Epithelial cell of esophagus (primary cell): ENCODE measurements at places on chromosomes 6 and 20.
A peak's percentile ranks its signal among the peaks of the same experiment; 100 is the strongest.

DNA sequence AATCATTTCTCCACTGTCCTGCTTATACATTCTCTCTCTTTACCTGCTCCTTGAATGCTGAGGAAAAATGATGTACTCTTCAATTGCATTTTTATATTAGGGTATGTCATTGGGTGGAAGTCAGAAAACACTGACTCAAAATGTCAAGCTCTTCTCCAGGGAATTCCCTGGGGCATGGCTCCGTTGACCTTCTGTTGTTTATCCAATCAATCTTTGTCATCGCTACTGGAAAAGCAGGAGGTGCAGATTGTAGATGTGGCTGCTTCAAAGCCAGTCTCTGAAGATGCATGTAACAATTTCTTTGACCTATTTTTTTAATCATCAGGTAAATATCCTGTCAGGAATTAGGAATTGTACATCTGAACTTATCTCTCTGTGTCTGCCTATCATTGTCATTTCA, 63.9 kb upstream of the TENT5A start:
- DNase-seq: no peak

DNA sequence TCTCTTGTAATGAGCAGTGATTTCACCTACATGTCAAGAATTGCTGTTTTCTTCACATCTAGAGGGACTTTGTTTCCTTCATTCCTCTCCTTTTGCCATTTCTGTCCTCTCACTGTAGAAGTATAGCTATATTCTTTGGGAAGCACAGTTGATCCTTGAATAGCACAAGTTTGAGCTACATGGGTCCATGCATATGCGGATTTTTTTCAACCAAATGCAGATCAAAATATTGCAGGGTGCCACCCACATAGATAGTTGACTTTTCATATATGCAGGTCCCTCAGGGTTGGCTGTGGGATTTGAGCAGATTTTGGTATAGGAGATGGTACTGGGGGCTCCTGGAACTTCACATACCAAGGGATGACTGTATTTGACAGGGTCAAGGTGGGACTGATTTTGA, 41.1 kb downstream of the BLTP3A start:
- DNase-seq: no peak

DNA sequence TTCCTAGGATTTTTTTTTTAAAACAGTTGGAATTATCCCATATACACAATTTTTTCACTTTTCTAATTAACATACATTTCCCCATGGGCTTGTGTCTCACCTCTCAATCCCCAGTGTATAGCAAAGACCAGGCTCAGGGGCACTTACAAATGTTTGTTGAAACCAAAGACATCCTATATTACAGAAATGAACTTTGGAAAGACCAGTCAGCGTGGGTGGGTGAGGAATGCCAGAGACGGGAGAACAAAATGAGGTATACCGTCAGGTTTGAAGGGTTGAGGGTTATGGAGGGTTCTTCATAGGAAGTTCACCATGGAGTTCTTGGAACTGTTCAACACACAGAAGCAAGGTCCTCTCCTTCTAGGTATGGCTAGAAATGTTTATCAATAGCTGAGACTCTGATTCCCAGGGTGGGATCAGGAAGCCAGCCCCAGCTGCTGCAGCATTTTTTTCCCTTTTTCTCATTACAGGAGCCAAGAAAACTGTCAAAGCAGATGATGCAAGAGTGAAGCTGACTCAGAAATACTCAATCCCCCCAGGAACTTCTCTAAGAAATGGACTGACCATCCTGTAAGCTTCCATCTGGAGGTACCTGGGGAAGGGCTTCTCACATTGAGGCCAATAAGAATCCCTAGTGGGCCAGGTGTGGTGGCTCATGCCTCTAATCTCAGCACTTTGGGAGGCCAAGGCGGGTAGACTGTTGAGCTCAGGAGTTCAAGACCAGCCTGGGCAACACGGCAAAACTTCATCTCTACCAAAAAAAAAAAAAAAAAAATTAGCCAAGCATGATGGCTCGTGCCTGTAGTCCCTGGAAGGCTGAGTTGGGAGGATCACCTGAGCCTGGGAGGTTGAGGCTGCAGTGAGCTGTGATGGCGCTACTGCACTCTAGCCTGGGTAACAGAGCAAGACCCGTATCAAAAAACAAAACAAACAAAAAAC, 15.9 kb upstream of the TBC1D20 start:
- DNase-seq: peak; percentile 15

DNA sequence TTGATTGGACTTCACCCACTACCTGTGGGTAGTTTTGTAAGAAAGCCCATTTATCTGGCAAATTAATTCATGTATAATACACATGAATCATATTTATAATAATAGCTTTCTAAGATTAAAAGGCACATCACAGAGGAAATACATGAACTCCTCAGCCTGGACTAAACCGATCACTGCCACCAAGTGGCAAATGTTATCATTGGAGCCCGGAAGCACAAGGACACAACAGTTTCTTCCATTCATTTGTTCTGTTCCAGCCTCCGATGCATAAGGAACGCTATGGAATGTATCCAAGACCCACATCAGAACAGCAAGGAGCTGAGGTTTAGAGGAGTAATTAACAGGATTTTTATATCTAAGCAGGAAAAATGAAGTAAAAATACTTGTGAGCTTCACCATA, 13.9 kb upstream of the IPCEF1 start:
- peak; percentile 39 for DNase-seq

DNA sequence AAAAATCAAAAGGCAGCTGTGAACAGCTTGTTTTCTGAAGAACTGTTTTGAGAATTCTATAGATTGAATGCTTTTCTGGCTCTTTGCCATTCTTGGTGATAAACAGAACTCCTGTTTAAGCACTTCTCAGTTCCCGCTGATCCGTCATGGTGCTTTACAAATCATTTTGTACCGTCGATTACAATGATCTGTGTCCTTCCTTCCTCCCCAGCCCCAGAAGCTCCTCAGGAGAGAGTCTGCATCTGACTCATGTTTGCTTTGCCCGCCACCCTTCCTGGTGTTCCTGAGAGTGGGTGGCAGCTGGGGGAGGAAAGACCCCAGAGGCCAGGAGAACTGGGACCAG, 538.6 kb upstream of the MARCKS start:
- DNase-seq: peak; percentile 13

DNA sequence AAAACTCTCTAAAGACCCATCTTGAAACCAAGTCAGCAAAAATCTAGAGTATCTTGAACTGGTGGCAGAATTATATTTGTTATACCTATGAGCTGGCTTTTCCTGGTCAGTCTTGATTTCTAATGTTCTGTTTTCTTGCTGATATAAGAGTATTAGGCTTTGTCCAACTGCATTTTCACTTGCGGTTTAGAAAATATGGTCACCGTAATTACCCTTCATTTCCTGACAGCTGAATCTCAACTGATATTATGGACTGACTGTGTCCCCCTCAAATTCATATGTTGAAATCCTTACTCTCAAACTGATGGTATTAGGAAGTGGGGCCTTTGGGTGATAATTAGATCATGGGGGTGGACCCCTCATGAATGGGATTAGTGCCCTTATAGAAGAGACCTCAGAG, 72.1 kb downstream of the TXLNB start:
- DNase-seq: no peak
